ENCODE measurements at places on chromosomes 6 and 20.
A peak's percentile ranks its signal among the peaks of the same experiment; 100 is the strongest.

- no peak for DNase-seq
Observed at GRCh38 chr20:58522666-58523065, 7.5 kb upstream of the APCDD1L start.

- peak; percentile 41 for DNase-seq
Observed at GRCh38 chr6:132400883-132401617, at the start of gene MOXD1. MOXD1 (minus strand) TSS chr6:132401475; CDS start chr6:132401426, 49 bp downstream.

DNA sequence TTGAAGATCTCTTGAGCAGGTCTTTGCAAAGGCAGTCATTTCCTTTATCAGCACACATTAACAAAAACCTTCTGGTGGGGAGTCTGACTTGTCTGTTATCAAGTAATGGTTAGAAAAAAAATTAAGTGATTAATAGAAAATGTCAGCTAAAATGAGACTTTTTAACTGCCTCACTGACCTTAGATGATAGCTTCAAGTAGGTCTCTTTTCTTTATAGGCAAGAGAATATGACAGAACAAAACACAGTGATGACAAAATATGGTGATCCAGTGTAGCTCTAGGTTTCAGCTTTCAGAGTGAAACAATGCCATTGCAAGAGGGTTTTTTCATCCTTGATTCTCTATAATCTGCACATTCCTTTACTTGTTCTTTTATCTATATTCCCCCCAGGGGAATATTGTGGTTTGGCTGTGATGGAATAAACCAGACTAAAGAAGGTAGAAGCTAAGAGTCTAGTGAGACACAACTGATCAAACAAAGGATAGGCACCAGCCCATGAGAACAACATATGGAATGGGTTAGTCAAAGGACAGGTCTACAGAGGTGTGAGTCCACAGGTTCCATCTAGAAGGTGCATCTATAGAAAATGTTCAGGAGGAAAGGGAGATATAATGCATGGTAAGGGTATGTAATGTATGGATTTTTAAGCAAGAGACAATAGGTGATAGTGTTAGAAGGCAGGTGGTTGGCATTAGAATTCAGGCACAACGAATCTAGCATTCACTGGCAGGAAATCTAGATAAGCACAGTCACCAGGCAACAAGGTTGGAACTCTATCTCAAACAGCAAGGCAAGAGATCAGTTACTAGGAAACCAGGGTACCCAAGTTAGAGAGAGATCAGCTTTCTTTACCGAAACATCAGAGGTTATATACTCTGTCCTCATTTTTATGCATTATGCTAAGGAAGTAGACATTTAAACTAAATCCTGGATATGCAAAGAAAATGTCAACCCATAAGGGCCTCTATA lies 228.9 kb upstream of the SMLR1 start:
- no peak for DNase-seq

- peak; percentile 48 for DNase-seq
Observed at GRCh38 chr6:124487623-124488431, 474.4 kb upstream of the RNF217 start.

- no peak for DNase-seq
Observed at GRCh38 chr6:52393780-52394179, 26.4 kb upstream of the EFHC1 start.

Measured in HTR-8/SVneo (cell line).